ENCODE measurements at places on chromosomes 6 and 20.
A peak's percentile ranks its signal among the peaks of the same experiment; 100 is the strongest.

GRCh38 chr6:22380236-22380635 lies 83.4 kb upstream of the PRL start:
- no peak for DNase-seq

DNA sequence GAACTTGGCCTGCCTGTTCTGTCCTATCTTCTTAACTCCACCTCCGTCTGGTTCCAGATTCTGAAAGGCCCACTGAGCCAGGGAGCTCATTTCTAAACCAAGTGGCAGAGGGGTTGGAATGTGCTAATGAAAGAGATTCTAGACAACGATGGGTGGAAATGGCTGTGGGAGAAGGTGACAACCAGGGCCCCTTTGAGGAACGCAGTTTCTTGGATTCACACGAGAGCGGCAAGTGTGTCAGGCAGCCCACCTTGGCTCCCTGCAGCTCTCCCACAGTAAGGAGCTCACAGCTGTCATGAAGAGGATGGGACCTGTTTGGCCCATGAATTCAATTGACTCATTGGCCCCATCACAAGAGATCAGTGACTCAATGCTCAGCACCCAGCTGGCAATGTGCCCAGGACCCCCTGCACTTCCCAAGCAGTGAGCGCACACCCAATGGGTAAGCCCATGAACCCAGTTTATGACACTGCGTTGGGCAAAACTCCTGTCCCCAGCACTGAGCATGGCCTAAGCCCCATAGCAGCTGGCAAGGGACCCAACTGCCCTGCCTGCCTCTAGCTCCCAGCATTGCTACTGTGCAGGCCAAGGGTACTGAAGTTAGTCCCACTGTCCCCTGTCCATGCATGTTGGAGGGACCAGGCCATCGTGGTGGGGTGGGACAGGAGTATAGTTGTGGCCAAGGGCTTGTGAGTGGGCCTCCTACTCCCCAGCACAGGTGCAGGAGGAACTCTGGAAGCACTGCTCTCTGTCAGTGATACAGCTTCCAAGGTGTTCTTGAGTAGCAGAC lies 16.4 kb downstream of the MRPS18A start:
- DNase-seq = no peak

- no peak for DNase-seq
These were observed 177.6 kb downstream of the JARID2 start for GRCh38 chr6:15423286-15423993.

- no peak for DNase-seq
These were observed 631.3 kb downstream of the TFAP2A start for GRCh38 chr6:9783567-9783966.

DNA sequence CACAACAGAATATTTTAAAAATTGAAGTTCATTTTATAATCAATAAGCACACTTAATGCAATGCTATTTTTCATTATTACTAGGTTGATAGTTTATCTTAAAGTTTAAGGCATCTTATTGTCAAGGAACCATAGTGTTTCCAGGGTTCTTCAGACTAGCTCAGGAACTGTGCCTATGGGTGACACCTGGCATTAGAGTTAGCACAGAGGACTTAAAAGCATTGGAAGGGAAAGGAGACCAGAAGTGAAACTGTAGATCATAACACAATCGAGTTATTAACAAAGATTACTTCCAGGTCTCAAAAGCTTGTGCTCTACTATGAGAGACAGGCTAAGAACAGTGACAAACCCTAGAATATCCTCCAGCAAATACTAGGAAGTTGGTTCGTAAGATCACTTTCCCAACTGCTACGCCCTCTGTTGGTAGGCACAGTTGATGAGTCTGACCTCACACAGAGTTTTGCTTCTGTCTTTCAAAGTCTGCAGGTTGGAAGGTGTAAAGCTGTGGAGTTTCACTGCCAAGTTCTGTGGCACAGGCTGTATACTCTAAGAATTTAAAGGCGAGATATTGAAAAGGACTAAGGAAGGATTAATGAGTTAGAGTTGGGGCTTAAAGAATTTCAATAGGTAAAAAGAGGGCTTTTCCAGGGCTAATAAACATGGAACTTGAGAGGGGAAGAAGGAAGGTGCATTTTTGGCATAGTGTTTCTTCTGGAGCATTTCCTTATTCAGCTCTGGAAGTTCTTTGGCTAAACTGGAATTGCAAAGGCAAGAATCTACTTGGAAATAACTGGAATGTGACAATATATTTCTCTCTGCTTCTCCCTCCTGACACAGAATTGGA lies 531.3 kb upstream of the JAG1 start:
- peak; percentile 60 for DNase-seq

GRCh38 chr6:161452241-161452640 lies 178.4 kb upstream of the AGPAT4 start:
- DNase-seq = no peak

DNA sequence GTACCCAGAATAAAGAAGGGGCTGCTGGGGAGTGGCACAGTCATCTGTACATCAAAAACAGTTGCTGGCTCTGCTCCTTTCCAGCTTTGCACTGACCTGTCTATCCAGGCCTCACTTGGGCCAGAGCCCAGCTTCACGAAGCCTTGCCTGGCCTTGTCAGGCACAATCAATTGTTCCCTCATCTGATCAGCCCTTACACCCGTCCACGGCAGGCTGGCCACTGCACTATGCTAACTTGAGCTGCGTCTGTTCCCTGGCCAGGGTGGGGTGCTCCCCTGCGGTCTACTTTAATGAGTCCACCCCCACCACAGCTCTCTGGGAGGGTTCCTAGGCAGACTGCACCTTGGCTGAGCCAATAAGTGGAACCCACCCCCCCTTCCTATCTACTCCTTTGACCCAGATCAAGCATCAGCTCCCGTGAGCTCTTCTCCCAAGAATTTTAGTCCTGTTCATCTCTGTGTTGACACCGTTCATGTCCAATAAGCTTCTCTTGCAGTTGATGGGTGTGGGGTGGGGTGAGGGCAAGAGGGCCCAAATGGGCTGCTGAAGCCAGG lies 74.3 kb upstream of the MLN start:
- DNase-seq = no peak

GRCh38 chr20:40978761-40979160 lies 49.9 kb upstream of the TOP1 start:
- DNase-seq = no peak

GRCh38 chr20:4138056-4138455 lies 122.7 kb upstream of the RNF24 start:
- no peak for DNase-seq
